ENCODE measurements at places on chromosomes 2 and 18.

GRCh38 chr2:206988884-206989283, 49.6 kb downstream of the CPO start:
- DNase-seq, result no peak

DNA sequence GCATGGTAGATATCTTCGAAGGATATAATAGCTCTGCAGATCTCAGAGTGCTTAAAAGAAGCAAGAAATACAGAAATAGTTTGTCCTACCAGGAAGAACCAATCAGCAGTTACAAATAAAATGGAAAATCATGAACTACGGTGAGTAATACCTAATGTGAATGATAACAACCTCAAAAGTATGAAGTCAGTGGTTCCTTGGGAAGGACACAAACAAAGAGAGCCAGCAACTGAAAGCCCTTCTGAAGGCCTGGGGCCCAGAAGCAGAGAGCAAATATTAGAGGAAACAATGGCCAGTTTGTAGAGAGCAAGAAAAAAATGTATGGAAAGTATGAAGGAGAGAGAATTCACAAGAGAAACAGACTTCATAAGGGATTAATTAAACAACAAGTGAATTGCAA, 226.8 kb upstream of the CHST9 start:
- no peak for DNase-seq

GRCh38 chr18:74429096-74429495, 28.0 kb downstream of the DIPK1C start:
- DNase-seq, result no peak

GRCh38 chr2:53429901-53430300, 337.7 kb upstream of the CHAC2 start:
- no peak for DNase-seq

- peak; percentile 39 for DNase-seq
Observed at GRCh38 chr2:17800219-17800618, 16.0 kb upstream of the MSGN1 start.
